Foreskin keratinocyte (primary cell): ENCODE measurements at places on chromosomes 12 and 14. TPM values are rescaled to one million over a fixed set of nuclear protein-coding genes. Genes with fewer than 3 reads are reported as not detected.

The SLC6A12 gene
- total RNA-seq, result not detected in 2 replicates

The TAS2R8 gene
- total RNA-seq, result not detected in 2 replicates

The SMAGP gene
- 30.9 and 35.1 TPM in 2 replicates for total RNA-seq

The SCN8A gene
- 1.3 and 6.1 TPM in 2 replicates for total RNA-seq

The DHRS1 gene
- 69.4 and 82.0 TPM in 2 replicates for total RNA-seq

The PLD4 gene
- total RNA-seq, result not detected in 2 replicates
